ENCODE measurements at places on chromosomes 12 and 14.

GRCh38 chr12:98591209-98591608, 2.3 kb upstream of the SLC25A3 start:
- no peak for DNase-seq

GRCh38 chr12:27244689-27245488, 803 bp downstream of the STK38L start:
- DNase-seq: no peak

DNA sequence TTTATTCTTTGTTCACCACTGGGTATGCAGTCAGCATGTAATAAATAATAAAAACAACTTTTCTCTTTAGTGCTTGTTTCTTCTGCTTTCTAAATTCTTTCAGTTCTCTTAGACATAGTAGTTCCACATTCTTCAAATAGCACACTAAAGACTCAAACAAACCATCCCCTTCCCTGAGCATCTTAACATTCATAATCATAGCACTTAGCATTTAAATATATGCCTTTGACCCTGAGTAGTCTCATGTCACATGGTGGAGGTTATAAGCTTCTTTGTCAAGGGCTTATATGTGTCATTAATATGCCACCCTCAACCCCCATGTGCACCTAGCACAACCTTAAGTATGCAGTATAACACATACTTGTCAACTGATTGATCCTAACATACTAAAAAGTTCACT, 212.7 kb downstream of the PHLDA1 start:
- no peak for DNase-seq

DNA sequence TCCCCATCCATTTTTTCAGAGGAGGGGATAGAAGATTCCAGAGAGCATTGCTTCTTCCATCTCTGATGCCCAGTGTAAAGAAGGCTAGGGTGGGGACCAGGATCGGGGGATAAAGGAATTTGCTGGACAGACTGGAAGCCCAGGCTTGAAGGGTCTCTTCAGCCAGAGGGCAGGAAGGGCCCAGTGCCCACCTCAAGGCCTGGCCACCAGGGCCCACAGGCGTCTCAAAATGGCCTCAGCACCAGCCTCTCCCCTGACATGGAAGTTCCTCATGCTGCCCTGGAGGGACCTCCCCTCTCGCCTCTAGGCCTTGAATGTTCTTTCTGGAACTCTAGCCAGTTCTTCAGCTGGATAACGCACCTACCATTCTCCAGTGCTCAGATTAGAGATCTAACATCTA, 2.8 kb downstream of the RPS6KL1 start:
- no peak for DNase-seq

DNA sequence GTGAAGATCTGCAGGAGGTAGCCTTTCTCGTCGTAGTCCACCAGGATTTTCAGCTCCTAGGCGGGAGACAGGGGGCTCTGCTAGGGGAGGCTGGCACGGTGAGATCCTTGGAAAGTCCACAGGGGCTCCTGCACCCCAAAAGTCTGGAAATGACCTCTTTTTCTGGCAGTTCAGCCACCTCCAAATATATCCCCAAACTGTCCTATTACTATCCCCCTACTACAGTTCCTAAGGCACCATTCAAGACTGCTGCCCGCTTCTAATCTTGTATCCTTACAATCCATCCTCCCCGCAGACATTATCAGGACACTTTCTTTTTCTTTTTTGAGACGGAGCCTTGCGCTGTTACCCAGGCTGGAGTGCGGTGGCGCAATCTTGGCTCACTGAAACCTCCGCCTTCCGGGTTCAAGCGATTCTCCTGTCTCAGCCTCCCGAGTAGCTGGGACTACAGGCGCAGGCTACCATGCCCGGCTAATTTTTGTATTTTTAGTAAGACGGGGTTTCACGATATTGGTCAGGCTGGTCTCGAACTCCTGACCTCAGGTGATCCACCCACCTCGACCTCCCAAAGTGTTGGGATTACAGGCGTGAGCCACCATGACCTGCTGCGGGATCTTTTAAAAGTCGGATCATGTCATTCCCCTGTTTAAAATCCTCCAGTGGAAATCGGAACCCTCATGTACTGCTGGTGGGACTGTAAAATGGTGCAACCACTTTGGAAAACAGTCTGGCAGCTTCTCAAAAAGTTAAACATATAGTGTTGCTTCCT, 18.5 kb downstream of the HPD start:
- DNase-seq: no peak

DNA sequence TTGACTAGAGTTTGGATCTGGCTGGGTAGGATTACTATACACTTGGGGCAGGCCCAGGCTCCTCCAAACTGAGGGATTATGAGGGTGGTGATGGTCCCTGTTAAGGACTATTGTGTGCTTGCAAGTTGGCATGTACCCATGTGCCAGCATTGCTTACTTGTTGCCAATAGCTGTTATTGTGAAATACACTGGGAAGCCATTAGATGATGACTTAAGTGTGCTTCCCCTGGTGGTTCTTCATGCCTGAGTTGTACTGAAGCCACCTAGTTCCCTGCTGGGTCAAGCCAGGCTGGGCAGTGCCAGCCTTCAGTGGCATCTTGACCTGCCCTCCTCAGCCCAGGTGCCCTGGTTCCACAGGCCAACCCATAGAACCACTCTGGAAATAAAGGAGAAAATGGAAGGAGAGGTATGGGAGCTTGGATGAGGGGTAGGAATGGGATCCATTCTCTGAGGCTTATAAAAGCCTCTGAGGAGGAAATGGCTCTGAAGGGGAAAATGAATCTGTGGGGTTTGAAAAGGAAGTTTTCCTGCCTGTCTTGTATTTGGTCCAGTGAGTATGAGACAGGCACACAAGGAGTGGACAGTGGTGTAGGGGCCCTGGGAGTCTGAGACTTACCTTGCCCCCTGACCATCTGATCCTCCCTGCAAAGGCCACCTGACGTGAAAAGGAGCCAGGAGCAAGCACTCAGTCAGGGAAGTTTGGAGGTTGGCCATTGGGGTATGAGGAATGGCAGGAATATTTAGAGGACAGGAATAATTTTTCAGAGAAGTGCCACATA, 724 bp downstream of the LTB4R start:
- no peak for DNase-seq

DNA sequence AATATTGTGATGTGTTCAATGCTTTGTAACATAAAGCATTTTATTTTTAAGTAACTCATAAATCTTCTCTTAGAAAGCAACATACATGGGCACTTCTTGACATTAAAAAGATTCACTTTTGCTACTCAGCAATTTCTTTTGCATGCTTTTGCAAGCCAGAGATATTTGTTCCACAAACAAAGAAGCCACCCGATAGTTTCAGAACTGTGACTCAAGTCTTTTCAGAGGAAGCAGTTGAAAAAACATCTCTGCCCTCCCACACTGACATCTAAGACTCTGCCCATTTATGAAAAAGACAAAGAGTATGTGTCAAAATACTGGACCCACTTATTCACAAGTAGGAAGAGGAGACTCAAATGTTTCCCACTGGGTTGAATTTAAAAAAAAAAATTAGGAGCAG, 7.5 kb downstream of the APPL2 start:
- DNase-seq: no peak

DNA sequence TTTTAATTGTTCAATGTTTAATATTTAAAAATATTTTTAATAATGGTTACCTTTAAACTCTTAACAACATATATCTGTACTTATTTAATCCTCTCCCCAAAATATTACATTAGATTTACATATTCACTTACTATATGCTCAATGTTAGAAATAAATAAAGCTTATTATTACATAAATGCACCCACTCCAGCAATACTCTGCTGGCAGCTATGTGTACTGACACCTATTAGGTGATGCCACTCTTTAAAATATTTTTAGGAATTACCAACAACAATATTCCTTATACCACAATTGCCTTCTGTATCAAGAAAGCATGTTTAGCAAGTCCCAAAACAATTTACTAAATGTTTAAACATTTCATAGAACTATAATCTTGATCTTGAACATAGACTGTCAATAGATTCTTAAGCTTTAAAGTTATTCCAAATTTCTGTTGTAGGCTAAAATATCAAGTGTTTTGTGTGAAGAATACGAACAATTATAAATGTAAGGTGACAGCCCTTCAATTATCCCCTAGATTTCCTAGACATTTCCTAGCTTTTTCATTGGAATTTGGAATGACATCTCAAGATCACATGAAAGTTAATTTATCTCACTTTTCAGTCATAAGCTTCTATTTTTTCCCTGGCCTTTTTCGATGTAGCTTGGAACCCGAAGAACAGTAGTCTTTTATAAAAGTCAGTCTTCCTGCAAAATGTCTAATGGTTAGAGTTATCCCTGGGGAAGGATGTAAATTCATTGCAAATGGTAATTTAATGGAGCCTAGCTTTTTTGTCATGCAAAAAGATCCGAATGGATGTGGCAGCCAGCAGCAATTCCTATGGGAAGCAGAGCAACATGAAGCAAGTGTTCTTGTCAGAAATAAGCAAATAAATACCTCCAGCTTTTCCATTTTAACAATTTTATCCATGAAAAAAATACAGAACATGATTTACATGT, 907.5 kb upstream of the ATXN7L3B start:
- DNase-seq: no peak

DNA sequence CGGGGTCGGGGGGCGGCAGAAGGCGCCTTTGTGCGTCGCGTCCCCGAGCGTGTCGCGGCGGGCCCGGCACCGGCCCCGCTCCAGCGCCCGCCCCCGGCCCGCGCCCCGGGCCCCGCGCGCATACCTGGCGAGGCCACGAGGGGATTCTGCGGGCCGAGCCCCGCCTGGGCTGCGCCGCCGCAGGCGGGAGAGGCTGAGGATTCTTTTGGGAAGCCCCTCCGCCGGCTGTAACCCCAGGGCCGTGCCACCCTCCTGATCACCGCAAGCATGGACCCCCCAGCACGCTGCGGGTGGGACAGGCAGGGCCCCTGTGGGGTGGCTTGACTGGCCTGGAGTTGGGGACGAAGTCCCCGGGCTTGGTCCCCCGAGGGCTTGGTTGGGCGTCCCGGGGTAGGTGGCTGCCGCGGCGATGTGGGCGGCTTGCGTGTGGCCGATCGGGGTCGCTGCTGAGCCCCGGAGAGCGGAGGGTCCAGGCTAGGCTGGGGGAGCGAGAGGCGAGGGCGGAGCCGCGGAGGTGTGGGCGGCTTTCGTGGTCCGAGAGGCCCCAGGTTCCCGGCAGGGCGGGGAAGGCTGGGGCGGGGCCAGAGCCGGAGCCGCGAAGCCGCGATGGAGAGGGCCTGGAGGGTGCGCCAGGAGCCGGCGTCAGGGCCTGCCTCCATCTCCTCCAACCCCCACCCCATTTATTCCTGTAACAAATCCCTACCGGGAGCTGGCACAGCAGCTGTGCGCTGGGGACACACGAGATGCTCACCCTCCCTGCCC, 28.4 kb upstream of the GPR132 start:
- DNase-seq: peak; percentile 71

- DNase-seq: no peak
Measured at GRCh38 chr14:103220134-103220981, 97.1 kb downstream of the TNFAIP2 start.

DNA sequence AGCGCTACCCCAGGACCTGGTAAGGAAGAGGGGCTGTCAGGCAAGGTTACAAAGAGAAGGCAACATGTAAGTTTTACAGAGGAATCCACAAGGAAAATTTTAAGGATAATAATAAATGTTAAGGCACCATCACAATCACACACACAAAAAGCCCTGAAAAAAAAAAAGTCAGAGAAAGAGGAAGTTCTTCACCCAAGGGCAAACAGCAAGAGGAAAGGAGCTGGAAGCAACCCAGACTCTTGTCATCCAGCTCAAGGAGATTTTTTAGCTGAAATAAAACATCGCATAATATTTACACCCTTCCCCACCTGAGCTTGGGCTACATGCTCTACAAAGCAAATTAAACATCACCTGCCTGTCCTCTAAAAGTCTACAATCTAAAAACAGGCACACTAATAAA, 9.5 kb downstream of the SPTB start:
- no peak for DNase-seq

- no peak for DNase-seq
Measured at GRCh38 chr14:87643005-87643404, 350.0 kb downstream of the GALC start.

- peak; percentile 11 for DNase-seq
Measured at GRCh38 chr14:86038387-86039042, 508.6 kb downstream of the FLRT2 start.

DNA sequence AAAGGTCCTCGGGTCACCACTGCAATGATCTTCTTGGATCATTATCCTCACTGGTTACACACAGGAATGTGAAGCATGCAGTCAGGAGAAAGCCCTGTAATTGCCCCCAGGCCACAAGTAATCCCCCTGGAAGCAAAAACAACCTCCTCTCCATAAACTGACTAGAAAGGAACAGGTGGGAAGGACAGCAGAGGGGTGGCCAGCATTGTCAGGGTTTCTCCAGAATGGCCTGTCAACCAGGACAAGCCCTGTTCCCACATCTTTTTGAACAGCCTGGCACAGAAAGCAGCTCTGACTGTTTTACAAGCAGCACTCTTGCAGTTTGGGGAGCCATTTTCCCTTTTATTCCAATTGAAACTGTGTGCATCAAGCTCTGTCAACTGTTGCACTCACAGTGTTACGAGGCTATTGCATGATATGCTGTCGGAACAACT, 36.1 kb downstream of the TMCC3 start:
- no peak for DNase-seq

GRCh38 chr12:33653362-33653761, 213.7 kb upstream of the SYT10 start:
- DNase-seq: no peak

DNA sequence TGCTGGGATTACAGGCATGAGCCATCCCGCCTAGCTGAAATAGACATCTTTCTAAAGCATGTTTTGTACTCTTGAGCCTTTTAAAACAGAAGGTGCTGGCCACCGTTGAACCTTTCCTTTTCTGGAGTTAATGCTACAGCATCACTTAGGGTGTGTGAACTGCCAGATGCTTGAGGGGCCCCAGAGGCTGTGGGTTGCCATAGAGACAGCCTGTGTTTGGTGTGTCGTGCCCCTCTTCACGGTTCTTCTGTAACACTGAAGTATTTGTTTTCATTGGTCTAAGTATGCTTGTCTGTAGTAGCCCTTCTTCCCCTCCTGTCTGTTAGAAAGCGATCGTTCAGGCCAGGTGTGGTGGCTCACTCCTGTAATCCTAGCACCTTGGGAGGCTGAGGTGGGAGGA, 30.8 kb downstream of the PLEKHG3 start:
- DNase-seq: no peak

- no peak for DNase-seq
Measured at GRCh38 chr14:70685474-70686197, 43.9 kb downstream of the TTC9 start.

DNA sequence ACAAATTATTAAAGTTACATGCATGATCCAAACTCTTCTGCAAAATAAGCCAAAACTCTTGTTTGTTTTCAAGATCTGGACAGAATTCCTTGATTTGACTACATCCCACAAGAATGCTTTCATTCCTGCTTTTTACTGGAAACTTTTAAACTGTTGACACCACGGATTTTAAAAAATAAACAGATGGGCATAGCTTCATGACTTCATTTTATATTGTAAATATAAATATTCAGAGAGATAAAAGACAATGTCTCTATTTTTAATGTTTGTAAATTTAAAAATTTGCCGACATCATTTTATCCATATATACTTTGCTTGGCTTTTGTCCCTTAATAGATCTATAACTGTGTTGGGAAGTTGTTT, 134.3 kb upstream of the DCN start:
- DNase-seq: no peak

- no peak for DNase-seq
Measured at GRCh38 chr12:106841510-106842302, 67.2 kb downstream of the RIC8B start.
